Right ventricle myocardium inferior (tissue), 1 donor: ENCODE measurements at places on chromosomes 3 and 15. TPM values are rescaled to one million over a fixed set of nuclear protein-coding genes. Genes with fewer than 3 reads are reported as not detected.

The CFAP20DC gene
- total RNA-seq, result 0.22 TPM

The GRIP2 gene
- 39.3 TPM for total RNA-seq

The SPTSSB gene
- 0.57 TPM for total RNA-seq

The TIMP4 gene
- 23.8 TPM for total RNA-seq

The RBSN gene
- total RNA-seq, result 16.5 TPM

The RBP2 gene
- total RNA-seq, result not detected

The GOLGA6L7 gene
- not detected for total RNA-seq

The RSRC1 gene
- total RNA-seq, result 22.9 TPM

GRCh38 chr3:64463981-64464380 is 223.8 kb downstream of the ADAMTS9 start:
- no peak for DNase-seq

- DNase-seq, result no peak
Observed at GRCh38 chr15:23734862-23735261, 47.8 kb upstream of the NDN start.

DNA sequence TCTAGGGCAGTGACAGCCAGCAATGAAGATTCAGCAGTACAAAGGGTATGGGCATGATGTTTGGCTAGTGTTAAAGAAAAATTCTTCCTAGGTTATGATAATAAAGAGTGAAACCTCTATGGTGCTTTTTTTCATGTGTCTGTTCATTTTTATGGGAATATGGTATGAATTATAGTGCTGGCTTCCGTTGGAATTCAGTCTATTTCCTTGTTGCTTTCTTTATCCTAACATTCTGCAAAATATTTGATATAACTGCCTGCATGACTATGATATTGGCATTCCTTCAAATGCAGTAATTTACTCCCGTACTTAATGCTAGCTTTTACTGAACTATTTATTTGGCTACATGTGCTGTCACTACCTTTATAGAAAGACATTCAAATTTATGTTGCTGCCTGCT is 57.6 kb upstream of the ATP11B start:
- no peak for DNase-seq

GRCh38 chr15:93819826-93820225 is 411.5 kb upstream of the MCTP2 start:
- no peak for DNase-seq

DNA sequence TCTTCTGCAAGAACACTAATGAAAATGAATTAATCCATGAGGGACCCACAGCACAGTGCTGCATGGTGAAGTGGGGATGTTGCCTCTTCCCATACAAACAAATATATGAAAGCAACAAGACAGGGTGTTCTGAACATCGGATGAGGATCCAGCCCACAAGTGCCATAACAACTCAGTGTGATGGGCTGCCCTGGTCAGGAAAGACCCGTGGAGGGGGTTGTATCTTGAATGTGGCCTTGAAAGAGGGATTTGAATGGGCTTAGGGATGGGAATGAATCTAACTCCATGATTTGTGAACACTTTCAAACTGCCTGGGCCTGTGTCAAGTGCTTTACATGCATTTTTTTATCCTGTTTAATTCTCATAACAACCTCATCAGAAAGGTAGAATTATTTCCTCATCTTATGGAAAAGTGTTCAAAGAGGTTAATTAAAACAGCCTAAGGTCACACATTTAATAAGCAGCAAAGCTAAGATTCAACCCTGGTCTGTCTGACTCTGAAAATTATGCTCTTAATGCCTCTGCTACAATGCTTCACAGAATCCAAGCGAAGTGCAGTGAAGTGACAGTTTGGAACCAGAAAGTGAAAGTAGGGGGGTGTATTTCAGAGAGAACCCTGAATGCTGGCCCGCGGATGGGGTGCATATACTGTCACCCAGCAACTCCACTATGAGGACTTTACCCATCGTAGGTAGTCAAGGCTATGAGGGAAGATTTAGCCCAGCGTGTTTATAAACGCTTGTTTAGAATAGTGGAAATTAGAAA is 65.6 kb upstream of the HEG1 start:
- DNase-seq, result no peak

GRCh38 chr3:187900993-187901755 is 155.9 kb upstream of the BCL6 start:
- DNase-seq, result no peak

DNA sequence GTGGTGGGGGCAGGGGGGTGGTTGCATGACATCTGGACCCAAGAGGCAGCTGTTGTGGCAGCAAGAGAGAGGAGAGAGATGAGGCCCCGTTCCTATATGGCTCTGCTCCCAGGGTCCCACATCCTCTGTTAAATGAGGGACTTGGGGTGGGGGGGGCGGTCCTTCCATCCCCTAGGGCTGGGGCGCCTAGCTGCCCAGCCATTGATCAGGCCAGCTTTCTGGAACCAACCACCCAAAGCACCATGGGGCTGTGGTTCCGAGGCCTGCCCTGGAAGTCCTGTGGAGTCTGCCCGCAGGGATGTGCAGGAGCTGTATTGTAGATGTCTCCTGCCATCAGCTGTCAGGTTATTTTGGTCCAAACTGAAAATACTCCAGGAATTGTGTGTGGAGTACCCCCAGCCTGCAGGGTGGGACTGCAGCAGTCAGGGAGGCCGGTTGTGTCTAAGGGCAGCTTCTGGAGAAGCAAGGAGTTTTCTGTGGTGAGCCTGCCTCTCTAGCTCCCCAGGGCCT is 5.2 kb downstream of the FURIN start:
- peak; percentile 16 for DNase-seq

GRCh38 chr3:107092121-107092520 is 285.1 kb upstream of the CCDC54 start:
- no peak for DNase-seq

- DNase-seq, result no peak
Observed at GRCh38 chr15:69627548-69628158, 175.0 kb downstream of the RPLP1 start.

- DNase-seq, result no peak
Observed at GRCh38 chr3:55198554-55198953, 270.7 kb upstream of the LRTM1 start.

- DNase-seq, result no peak
Observed at GRCh38 chr3:153572165-153572564, 410.1 kb downstream of the RAP2B start.

GRCh38 chr15:85547386-85547785 is 167.0 kb downstream of the AKAP13 start:
- no peak for DNase-seq

GRCh38 chr3:138376663-138377062 is 28.3 kb downstream of the MRAS start:
- DNase-seq, result no peak

- DNase-seq, result no peak
Observed at GRCh38 chr15:35186346-35186745, 101.3 kb upstream of the NANOGP8 start.

GRCh38 chr3:81955878-81956277 is 194.4 kb upstream of the GBE1 start:
- no peak for DNase-seq

GRCh38 chr3:66497985-66498671 is 2.7 kb downstream of the LRIG1 start:
- DNase-seq, result no peak

DNA sequence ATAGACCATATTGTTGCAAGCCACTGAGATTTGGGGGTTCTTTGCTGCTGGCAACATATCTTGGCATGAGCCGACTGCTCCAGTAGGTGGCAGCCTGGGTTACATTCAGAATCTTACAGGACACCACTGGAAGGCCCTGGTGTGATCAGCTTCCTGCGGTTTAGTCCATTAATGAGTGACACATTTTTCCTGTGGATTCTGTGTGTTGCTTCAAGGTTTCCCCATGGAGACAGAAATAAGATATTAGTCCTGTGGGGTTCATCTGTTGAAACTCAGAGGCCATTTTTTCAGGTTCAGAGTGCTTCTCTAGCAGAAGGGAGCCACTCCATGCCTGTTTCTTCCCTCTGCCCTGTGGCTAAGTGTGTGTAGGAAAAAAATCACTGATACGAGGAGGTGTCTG is 116.2 kb downstream of the MFSD1 start:
- DNase-seq, result no peak
